Type B pancreatic cell (in vitro differentiated cells): ENCODE measurements at places on chromosomes 7 and 10.

DNA sequence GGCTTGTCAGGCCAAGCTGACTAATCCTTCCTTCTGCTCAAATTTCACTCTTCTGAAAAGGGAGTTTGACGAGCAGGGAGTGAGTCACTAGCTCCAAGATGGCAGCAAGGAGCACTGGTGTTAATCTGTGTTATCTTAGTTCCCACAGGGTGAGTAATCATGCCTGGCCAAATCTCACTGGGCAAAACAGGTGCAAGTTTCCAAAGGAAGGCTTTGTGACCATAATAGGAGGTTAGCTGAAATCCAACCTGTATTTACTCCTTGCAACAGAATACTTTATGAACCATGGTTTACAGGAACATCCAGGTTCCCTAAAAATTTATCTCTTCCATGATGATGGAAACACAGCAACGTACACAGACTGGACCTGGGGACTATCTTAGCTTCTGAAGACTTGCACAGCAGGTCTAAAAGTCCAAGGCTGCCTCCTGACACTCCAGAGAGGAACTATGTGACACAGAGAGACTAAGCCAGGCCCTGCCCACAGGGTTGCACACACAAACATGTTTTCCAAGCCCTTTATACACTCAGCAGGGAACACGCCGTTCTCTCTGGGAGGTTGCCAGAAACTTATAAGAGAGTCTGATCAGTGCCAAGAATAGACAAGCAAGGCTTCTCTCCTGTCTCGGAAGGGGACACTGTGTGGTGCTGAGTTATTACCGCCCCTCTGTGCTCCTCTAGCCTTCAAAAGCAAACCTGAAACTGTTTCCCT is 46.3 kb downstream of the PDK4 start:
- no peak for DNase-seq

DNA sequence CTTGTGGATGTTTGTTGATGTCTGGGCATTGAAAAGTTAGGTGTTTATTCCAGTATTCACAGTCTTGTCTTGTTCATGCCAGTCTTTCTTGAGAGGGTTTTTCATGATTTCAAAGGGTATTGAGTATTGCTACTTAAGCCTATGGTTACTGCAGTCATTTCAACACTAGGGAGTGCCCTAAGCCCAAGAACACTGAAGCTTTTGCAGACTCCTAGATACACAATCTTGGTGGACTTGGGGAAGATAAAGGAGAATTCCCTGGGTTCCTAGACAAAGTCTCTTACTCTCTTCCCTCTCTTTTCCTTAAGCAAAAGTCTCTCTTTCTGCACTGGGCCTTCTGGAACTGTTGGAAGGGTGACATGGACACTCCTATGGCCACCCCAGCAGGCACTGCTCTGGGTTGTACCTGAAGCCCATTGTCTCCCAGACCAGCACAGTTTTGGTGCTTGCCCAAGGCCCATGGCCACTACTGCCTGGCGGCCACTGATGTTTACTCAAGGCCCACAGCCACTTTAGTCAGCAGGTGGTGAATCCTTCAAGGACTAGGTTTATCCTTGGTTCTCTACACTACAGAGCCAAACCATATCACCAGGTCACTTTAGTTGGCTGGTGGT is 24.9 kb downstream of the SAMD9 start:
- DNase-seq: no peak

DNA sequence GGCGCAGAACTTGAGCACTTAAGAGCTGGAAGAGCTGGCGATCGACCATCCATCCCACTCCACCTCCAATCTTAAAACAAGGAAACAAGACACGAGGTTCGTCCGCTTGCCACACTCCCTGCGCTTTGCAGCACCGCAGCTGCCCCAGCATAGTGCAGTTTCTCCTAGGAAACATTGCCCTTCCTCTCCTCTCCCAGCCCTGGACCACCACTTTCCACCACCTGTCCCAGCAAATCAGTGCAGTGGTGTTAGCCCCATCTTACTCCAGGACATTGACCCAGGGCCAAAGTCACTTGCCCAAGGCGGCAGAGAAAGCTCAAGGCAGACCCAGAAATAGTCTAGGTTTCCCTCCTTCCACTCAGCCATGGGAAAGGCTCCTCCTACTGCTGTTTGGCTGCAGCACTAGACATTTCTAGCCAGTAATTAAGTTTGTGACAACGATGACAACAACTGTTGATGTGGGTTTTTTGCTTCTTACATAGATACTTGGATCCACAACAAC is 1.5 kb upstream of the PARD3 start:
- DNase-seq: no peak

DNA sequence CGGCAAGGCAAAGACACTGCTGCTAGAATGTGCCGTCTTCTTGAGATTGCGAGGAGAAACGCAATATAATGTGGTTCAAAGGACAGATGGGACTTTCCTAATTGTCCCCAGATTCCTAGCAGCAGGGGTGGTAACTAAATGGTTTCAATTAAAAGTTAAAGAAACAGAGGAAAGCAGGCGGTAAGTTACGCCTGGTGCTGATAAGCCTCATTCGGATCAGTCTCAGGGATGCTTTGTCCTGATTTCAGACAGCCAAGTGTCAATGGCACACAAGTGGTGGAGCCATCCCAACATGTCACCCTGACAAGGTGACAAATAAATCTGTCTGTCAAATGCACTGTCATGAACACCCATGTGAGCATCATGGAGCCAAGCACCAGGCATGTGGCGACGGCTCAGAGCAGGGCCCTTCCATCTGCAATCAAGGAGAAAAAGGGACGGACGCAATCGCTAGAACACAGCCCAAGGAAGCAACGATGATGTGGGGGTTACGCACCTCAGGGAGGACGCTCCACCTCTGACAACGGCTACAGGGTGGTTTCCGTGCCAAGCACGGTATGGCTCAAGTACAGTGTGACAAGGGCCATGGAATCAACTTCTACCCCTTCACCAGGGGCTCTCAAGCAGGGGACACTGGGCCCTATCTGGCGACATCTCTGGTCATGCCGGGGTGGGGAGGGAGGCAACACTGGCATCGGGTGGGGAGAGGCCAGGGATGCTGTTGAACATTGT is 66.2 kb downstream of the CTBP2 start:
- DNase-seq: no peak

DNA sequence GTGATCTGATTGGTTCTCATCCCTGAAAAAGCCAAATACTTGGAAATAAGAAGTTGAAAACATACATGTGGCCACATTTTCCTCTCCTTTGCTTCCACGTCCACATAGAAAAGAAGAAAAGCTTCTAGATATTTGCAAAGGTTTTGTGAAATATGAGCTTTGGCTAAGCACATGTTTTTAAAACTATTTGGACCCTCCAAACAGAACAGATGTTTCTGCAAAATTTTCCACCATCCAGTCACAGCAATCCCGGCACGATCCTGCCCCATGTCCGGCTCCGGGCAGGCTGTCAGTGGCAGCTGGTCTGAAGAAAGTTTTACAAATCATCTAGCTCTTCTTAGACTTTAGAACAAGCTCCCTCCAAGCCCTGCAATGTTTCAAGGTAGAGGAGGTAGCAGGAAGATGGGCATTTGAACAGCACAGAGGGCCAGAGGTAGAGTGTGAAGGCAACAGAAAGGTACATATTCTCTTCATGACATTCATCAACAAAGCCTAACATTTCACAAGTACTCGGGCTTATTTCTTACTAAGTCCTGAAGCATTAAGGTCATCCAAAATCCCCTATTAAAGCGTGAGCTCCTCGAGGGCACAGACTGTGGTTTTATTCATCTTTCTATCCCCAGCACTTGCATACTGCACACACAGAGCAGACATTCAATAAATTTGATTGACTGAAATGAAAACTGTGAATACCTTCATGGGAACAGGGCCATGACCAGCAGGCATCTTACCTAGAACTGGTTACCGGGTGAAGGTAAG is 110.1 kb downstream of the JAZF1 start:
- DNase-seq: no peak

GRCh38 chr7:148624735-148625134 is 34.2 kb downstream of the C7orf33 start:
- no peak for DNase-seq

GRCh38 chr10:100518761-100519241 is 860 bp downstream of the SEC31B start:
- no peak for DNase-seq

DNA sequence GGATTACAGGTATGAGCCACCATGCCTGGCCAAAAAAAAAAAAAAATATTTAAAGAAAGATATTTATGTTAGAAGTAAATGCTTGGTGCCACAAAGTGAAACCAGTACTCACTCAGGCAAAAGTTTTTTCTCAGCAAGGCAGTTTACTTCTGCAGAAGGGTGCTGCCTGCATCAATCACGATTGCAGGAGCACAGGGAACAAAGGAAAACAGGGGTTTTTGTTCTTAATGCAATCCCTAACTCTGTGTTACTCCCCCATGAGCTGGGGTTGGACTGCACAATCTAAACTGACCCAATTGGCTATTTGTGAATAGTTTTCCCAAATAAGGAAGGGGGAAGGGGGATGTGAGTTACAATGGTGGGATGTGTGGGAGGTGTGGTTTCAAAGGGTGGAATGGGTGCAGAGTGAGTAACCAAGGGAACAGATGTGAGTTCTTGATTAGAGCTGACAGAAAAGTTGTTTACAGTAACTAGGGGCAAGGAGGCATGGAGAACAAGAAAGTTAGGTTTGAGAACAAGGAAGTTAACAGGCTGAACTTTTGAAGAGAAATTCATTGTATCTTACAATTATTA is 255.4 kb downstream of the TYW1 start:
- DNase-seq: no peak
